ENCODE measurements at places on chromosomes 7 and 10.

DNA sequence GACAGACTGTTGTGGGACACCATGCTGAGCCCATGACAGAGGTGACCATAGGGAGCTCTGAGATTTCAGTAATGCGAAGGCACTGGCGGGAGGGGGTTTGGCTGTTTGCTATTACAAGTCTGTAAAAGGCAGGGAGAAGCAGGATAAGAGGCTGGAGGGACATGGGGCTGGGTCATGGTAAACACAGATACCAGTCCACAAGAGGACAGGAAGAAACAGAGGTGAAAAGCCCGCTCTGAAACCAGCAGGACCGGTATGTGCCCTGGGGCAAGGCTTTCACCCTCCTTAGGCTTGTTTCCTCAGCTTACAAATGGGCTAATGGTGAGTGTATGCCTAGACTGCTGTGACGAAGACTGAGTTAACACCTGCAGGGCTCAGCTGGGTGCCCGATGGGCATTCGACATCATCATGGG lies 34.1 kb downstream of the ANXA11 start:
- no peak for DNase-seq

DNA sequence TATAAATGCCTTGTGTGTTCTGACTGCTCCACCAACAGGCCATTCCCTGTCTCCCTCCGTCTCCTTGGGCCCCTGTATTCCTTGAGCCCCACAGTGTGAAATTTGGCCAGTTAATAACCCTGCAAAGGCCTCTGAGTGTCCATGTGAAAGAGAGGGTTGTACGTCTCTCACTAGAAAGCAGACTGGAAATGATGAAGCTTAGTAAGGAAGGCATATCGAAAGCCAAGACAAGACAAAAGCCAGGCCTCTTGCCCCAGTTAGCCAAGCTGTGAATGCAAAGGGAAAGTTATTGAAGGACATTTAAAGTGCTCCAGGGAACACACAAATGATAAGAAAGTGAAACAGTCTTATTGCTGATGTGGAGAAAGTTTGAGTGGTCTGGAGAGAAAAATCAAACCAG lies 680.2 kb downstream of the SDK1 start:
- no peak for DNase-seq

GRCh38 chr7:69597278-69598076 lies 798 bp upstream of the AUTS2 start:
- DNase-seq: no peak

GRCh38 chr10:120474956-120475355 lies 17.9 kb downstream of the PLPP4 start:
- DNase-seq: no peak

GRCh38 chr7:150728609-150729008 lies 8.6 kb upstream of the GIMAP5 start:
- no peak for DNase-seq

GRCh38 chr10:117541405-117541908 lies 1.1 kb upstream of the EMX2 start:
- DNase-seq: peak; percentile 72

- DNase-seq: no peak
Measured at GRCh38 chr10:22316286-22317075, at the start of gene COMMD3. Gene COMMD3 (plus strand): TSS chr10:22316388. CDS start chr10:22316418, 30 bp downstream.

DNA sequence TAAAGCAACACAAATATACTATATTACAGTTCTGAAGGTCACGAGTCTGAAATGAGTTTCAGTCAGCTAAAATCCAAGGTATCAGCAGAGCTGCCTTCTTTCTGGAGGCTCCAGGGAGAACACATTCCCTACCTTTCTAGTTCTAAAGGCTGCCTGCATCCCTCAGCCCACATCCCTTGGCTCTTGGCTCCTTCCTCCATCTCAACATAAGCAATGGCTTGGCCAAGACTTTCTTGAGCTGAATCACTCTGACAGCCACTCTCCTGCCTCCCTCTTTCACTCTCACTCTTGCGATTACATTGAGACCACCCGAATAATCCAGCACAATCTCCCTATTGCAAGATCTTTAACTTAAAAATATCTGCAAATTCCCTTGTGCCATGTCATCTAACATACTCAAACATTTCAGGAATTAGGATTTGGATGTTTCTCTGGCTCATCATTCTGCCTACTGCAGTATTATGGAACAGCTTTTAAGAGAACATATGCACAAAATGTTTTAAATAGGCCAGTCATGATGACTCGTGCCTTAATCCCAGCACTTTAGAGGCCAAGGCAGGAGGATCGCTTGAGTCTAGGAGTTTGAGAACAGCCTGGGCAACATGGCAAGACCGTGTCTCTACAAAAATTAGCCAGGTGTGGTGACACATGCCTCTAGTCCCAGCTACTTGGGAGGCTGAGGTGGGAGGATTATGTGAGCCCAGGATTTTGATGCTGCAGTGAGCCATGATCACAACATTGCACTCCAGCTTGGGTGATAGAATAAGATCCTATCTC lies 144.2 kb upstream of the VSTM2A start:
- no peak for DNase-seq

- DNase-seq: peak; percentile 84
Measured at GRCh38 chr10:5876181-5876768, 13.4 kb downstream of the ANKRD16 start.

GRCh38 chr7:75889826-75890225 lies 11.0 kb downstream of the RHBDD2 start:
- peak; percentile 57 for DNase-seq

- DNase-seq: no peak
Measured at GRCh38 chr7:30931161-30931928, 19.7 kb downstream of the AQP1 start.

GRCh38 chr7:113504142-113504541 lies 385.8 kb upstream of the SMIM30 start:
- DNase-seq: no peak

DNA sequence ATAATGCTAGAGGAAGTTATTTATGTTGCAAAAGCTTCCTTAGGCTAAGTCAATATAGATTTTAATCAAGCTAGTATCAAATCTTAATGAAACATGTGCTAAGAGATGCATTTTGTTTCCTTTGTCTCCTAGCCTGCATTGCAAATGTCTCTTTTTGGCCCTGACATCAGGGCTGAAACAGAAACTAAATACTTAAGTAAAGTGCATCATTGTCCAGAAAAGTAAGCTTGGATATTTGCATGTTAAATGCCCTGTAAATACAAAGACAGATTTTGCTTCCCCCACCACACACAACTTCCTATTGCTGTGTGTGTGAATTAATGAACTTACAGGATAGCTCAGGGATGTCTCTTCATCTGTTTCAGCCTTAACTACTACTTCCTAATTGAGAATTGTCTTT lies 10.0 kb upstream of the STAMBPL1 start:
- DNase-seq: no peak

DNA sequence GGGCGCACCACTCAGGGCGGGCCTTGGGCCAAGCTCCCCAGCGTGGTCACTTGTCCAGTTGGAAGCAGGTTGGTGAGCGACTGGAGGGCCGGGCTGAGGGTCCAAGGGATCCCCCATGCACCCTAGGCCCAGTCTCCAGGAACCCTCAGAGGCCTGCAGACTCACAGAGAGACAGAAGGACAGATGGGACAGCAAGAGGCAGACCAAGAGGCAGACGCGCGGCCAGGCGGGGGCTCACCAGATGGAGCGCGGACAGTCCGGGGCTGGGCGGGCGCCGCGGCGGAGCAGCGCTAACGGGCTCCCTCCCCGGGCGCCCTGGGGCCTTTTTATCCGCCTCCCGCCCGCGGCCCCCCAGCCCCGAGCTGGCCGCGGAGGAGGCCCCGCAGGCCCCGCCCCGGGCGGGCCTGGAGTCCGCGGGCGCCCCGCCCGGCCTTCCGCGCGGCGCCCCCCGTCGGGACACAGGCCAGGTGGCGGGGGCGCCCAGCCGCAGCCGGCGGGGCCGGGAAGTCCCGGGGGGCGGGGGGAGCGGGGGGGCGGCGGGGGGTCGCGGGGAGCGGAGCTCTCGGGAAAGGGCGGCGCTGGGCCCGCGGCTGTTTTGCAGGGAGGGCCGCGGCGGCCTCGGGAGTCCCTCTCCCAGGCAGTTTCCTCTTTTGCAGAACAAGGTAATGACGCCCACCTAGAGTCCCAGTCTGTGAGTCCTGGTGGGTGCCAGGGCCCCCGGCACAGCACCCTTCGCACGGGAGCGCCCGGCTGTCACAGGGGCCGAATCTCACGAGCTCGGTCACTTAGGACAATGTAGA lies at the start of gene LOXL4:
Gene LOXL4, minus strand, starts transcription at position 301 of the 800 bp plus-strand sequence. CDS start 5,175 bp downstream, outside the sequence.
- DNase-seq: no peak

DNA sequence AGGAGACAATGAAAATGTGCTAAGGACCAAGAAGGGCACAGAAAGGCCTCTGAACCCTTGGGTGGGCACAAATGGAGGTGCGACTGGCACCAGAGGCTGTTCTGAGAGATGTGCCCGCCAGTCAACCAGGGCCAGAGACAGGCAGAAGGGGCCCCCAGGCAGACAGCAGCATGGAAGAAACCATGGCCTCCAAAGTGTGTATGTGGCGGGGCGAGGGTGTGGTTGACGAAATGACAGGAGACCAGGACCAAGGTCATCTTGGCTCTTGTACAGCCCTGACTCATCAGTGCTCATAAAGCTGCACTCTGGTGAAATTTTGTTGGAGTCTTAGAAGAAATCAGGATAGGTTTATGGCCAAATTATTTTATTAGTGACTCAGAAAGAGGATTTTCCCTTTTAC lies 4.0 kb upstream of the MRPS24 start:
- DNase-seq: peak; percentile 80

DNA sequence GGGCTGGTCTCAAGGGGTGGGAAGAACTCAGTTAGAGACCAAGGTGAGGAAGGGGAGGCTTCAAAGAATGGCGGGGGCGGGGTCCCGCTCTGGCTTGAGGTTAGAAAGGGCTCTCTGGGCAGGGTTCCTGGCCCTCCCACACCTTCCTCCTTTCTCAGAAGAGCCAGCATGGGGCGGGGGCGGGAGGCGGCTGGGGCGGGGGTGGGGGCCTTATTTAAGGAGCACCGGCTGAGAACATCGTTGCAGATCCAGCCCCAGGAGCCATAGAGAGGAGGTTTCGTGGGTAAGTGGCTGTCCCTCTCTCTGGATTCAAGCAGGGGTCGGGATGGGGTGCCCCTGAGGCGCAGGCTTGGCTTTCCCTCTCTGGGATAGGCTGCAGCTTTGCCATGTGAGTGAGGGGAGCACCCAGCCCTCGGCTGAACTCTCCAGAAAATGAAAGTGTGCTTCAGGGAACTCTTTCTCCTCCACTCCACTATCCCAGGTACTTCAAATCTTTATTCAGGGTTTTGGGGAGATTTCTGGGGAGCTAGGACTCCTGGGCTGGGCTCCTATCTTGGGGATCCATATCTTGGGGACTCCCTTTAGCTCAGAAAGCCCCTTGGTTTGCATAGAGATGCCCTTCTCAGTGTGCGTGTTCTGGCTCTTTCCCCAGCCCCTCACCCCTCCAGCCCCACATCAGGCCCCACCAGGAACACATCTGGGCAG lies 3.3 kb upstream of the CUEDC2 start:
- DNase-seq: no peak

GRCh38 chr7:22480523-22481075 lies 19.4 kb downstream of the STEAP1B start:
- DNase-seq: no peak

DNA sequence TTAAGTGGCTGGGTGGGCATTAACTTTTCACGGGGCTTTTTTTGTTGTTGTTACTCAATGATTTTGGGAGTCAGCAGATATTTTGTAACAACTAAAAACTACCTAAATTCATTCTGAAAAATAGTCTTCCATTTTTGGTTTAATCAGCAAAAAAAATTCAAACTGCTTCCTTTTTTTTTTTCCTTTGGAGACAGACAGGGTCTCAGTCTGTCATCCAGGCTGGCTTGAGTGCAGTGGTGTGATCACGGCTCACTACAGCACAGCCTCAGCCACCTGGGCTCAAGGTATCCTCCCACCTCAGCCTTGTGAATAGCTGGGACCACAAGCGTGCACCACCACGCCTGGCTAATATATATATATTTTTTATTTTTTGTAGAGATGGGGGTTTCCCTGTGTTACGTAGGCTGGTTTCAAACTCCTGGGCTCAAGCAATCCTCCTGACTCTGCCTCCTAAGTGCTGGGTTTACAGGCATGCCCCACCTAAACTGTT lies 36.5 kb downstream of the SKIDA1 start:
- no peak for DNase-seq

GRCh38 chr10:123355748-123356481 lies 201.7 kb downstream of the BUB3 start:
- DNase-seq: no peak

GRCh38 chr10:6202098-6202683 lies 541 bp upstream of the PFKFB3 start:
- no peak for DNase-seq

GRCh38 chr7:31488562-31489203 lies 25.2 kb upstream of the ITPRID1 start:
- DNase-seq: no peak

GRCh38 chr7:141369422-141369821 lies 181.8 kb upstream of the AGK start:
- DNase-seq: no peak

DNA sequence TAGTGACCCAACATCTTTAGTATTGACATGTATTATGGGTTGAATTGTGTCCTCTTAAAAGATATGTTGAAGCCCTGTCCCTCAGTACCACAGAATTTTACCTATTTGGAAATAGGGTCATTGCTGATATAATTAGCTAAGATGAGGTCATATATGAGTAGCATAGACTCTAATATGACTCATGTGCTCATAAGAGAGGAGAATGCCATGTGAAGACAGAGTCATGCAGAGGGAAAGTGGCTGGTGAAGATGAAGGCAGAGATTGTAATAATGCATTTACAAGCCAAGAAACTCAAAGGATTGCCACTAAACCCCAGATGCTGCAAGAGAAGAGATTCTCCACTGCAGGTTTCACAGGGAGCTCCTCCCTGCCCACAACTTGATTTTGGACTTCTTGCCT lies 496.4 kb downstream of the KIF20B start:
- no peak for DNase-seq

- DNase-seq: no peak
Measured at GRCh38 chr7:33276325-33276724, 147.0 kb downstream of the BBS9 start.
